ENCODE measurements at places on chromosomes 4 and X. TPM values are rescaled to one million over a fixed set of nuclear protein-coding genes. Genes with fewer than 3 reads are reported as not detected.
A peak's percentile ranks its signal among the peaks of the same experiment; 100 is the strongest.

GRCh38 chrX:17038681-17039161 is 92.3 kb downstream of the REPS2 start:
- DNase-seq, result no peak
- no peaks in the 10 kb centered on the region for H3K4me1 ChIP-seq
- no peaks in the 10 kb centered on the region for H3K36me3 ChIP-seq
- H3K27ac ChIP-seq, result no peak overlapping the region
- peaks cover 49% of the 10 kb centered on the region for H3K27me3 ChIP-seq
- no peak overlapping the region for H3K4me3 ChIP-seq

The XAGE2 gene
- total RNA-seq, result not detected

DNA sequence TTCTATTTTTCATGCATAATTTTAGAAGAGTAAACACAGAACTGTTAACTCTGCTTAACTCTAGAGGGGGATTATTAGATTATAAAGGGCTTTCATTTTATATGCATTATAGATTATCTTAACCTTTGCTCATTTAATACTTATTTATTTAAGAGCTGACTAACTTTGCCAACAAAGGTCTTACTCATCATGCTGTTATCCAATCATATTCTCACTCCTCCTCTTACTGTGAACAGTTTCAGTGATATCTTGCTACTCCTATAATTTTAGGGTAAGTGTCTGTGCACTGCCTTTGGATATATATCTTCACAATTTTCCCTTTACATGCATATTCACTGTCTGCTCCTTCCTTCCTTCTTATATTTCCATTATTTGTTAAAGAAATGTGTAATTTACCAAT is 1814.9 kb downstream of the STIM2 start:
- H3K27me3 ChIP-seq, result no peaks in the 10 kb centered on the region
- H3K4me1 ChIP-seq, result no peaks in the 10 kb centered on the region
- no peaks in the 10 kb centered on the region for H3K36me3 ChIP-seq
- DNase-seq, result no peak
- no peak overlapping the region for H3K27ac ChIP-seq

The SYTL5 gene
- 10.0 TPM for total RNA-seq

DNA sequence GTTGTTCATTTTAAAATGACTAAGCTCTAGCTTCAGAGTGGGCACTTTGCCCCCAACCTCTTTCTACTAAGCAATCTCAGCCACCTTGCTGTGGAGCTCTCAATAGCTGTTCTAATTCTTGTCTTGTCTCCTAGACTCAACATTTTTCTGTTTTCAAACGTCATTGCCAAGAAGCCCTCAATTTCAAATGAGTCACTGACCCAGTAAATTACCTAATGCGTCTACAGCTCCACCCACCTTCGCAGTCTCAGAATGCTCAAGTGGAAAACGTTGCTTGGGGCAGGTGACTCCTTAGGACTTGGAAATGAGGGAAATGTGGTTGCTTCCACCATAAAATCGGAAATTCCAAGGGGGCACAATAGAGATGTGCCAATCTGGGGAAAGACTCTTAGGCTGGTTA is 59.0 kb downstream of the ING2 start:
- H3K27me3 ChIP-seq, result no peaks in the 10 kb centered on the region
- no peak overlapping the region for H3K27ac ChIP-seq
- H3K36me3 ChIP-seq, result no peaks in the 10 kb centered on the region
- H3K4me3 ChIP-seq, result no peak overlapping the region
- DNase-seq, result peak; percentile 22

Data from breast epithelium (tissue), 4 donors.